Fibroblast of lung (primary cell): ENCODE measurements at places on chromosomes 2 and 18.

- DNase-seq = no peak
These were observed 177.3 kb upstream of the ST6GAL2 start for GRCh38 chr2:107063228-107063627.

- DNase-seq = no peak
These were observed 447.0 kb downstream of the SOX11 start for GRCh38 chr2:6139142-6139541.

GRCh38 chr2:36607947-36608346, 10.0 kb upstream of the FEZ2 start:
- peak; percentile 3 for DNase-seq

DNA sequence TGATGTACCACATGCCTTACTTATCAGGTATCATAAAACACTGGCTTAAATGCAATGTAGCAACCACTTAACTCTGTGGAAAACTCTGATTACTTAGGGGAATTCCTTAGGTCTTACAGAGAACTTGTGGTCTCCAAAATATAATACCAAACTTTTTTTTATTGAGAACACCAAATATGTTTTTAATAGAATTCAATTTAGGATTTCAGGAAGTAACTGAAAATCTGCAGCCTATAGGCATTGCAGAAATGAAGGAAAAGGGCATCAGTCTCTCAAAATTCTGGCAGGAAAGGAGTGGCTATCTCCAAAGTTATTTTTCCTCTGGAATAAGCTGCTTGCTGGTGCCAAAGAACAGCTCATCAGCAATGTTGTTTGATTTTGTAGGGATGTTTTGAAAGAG, 105.3 kb upstream of the UGP2 start:
- peak; percentile 70 for DNase-seq

GRCh38 chr2:159938395-159938794, 124.0 kb downstream of the PLA2R1 start:
- no peak for DNase-seq

- DNase-seq = peak; percentile 30
These were observed 11.6 kb downstream of the ITGA4 start for GRCh38 chr2:181468811-181469210.

GRCh38 chr2:20539776-20540586, 93.1 kb downstream of the RHOB start:
- DNase-seq = peak; percentile 14

- DNase-seq = no peak
These were observed 67.8 kb downstream of the TTC32 start for GRCh38 chr2:19833978-19834377.

GRCh38 chr18:29494371-29494770, 1317.4 kb upstream of the CDH2 start:
- no peak for DNase-seq

- no peak for DNase-seq
These were observed 751.4 kb upstream of the HS6ST1 start for GRCh38 chr2:129069875-129070594.

DNA sequence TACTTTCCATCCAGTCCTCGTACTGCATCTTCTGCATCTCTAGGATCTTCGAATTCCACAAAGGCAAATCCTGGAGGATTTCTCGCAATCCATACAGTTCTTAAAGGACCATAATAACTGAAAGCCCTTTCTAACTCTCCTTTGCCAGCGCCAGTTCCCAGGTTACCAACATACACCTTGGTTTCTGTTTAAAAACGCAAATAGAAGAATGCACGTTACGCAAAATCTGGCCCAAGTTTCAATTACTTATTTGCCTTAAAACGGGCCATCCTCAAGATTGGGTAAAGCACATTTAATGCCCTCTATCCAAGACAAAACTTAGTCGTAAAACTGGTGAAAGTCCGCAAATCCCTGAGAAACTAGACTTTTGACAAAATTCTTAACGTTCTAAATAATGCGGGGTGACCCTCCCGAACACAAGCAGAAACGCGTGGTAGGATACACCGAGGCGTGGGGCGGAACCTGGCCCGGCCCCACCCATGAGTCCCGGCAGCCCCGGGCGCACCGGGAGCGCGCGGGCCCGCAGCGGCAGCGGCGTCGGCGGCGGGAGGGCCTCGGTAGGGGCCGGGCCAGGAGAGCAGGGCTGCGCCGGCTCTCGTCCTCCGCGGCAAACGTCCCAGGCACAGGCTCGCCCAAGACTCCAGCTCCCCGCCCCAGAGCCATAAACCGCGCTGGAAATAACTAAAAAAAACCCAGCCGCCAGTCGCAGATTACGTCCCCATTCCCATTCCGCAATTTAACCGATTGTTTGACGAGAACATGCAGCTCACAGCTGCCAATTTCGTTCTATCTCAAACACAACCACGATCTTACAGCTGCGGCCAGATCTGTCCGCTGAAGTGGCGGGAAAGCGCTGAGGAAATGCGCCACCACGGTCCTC, 910 bp downstream of the SRSF7 start:
- peak; percentile 40 for DNase-seq

GRCh38 chr2:71235930-71236587, 9.2 kb upstream of the PAIP2B start:
- DNase-seq = no peak

DNA sequence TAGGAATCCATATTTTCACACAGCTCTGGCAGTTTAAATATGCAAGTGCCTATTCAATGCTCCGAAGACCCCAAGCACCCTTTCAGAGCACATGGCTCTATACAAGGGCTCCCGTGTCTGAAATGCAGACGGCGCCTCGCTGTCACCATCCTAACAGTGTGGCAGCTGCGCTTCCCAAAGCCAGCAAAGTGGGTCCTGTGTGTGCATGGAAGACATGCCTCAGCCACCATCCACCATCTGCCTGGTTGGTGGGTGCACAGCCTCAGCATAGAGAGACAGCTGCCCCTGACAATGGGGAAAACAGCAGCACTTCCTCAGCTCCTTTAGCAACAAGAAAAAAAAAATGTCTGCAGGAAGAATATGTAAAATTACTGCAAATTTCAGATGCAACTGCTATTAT, 218.1 kb downstream of the SP3 start:
- no peak for DNase-seq

GRCh38 chr18:50638016-50638883, 78.4 kb downstream of the MAPK4 start:
- DNase-seq = no peak

DNA sequence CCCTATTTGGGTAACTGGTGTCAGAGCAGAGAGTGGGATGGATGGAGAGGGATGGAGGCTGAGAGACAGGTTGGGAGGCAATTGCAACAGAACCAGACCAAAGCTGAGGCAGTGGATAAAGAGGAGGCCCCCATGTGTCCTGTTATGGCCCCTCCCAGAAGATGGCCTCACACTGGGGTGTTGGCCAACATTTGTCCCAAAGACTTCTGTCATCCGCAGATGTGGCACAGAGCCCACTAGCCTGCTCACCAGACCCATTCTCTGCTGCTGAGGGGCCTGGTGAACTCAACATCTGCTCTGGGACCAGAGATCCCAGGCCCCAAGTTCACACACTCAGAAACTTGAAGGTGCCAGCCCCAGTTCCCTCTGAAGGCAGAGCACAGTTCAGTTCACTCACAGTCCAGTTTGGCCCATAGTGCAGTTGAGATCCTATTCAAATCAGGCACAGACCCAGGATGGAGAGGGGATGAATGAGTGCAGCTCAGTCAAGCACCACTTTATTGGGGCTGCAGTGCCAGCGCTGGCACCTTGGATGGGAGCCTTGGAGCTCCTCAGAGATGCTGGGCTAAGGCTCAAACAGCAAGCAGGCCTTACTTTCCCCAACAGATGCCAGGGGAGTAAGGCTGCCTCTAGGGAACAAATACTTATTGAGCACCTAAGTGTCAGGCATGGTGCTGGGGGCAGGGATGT, 189.2 kb downstream of the ZBTB7C start:
- DNase-seq = no peak

- DNase-seq = peak; percentile 11
These were observed 695.3 kb downstream of the SATB2 start for GRCh38 chr2:198762441-198762840.

DNA sequence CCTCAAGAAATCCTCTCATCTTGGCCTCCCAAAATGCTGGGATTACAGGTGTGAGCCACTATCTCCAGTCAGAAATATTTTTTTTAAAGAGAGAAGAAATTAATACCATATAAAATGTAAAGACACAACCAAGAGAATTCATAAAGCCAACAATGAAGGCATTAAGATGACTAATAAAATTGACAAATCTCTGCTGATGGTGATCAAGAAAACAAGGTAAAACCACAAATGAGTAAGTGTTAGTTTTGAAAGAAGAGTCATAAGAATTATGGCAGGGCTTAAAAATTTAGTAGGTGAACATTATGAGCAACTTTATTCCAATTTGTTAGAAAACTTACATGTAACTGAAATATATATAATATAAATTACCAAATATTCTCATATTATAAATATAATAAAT, 752.8 kb upstream of the CELF4 start:
- DNase-seq = no peak

DNA sequence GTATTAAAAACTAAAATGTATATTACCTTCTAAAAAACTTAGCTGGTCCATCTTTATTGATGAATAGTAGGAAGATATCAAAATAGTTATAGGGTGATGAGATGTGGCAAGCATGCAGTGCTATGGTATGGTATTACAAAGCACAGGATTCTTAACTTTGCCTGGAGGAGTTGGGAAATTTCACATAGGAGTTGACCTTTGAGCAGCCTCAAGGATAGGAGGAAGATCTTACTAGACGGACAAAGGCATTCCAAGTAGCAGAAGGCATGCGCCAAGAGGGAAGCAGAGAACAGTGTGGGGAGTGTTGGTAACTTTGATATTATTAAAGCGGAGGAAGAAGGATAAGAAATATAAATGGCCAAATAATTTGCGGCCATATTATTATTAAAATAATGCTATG, 60.0 kb downstream of the TTC21B start:
- no peak for DNase-seq

GRCh38 chr2:100285691-100286090, 36.6 kb downstream of the LONRF2 start:
- peak; percentile 91 for DNase-seq

GRCh38 chr18:48780201-48780912, 170.4 kb downstream of the SMAD7 start:
- peak; percentile 61 for DNase-seq

DNA sequence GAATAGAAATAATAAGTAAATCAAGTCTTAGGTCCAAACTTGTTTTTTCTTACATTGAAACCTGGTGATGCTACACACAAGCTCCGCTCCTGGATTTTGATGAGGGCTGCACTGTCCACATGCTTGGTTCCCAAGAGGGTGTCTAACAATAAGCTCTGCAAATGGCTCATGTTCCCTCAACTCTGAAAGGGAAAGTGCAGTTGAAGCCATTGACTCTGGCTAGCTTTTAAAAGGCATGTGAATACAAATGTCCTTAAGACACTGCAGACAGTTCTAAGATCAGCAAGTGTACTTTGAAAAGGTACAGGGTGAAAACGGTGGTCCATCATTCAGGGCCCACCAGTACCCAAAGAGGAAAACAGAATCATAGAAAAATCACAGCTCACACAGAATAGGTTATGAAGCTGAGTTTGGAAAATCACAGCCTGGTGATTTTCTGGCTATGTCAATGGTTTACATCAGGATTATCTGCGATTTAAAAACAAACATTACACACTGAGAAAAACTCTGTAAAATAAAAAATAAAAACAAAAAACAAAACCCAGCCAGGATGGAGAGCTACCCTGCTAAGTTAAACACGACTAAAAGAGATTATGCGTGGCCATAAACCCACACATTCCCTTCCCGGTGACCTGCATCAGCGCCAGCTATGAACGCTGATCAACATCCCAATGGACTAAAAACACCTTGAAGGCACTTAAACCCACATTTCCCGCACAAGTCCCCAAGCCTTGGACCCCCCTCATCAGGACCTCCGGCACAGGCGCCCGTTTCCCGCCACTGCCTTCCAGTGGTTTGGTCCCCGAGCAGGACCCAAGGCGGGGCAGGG, 554 bp downstream of the PFN4 start:
- DNase-seq = no peak

- DNase-seq = peak; percentile 23
These were observed 616 bp downstream of the EML6 start for GRCh38 chr2:54723996-54724559.

DNA sequence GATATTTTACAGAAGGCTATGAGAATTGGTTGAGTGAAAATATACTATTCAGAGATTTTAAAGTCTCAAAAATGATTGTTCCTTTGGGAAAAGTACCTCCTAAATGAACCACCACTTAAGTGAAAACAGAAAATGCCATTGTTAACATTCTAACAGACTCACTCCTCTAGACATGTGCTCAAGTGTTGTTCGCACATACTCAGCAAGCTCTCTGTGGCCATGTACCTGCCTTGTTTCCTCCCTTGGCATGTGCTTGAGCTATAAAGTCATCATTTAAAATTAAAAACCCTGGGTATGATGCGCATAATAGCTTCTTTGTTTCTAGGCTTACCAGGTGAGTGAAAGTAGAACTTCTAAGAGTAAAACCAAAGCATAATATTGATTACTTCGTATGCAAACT, 343.2 kb upstream of the VRK2 start:
- no peak for DNase-seq

DNA sequence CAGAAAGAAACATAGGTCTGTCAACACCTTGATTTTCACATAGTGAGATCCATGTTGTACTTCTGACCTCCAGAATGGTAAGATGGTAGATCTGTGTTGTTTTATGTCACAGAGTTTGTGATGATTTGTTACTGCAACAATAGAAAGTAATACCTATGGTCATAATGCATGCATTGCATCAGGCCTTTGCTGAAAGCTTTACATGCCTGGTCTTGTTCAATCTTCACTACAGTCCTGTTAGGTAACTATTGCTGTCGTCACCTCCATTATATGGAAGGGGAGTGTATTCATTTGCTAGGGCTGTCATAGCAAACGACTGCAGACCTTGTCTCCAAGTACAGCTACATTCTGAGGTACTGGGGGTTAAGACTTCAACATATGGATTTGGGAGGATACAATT, 243.5 kb downstream of the ANAPC1 start:
- no peak for DNase-seq

GRCh38 chr2:26008851-26009566, 24.9 kb upstream of the RAB10 start:
- DNase-seq = peak; percentile 49

GRCh38 chr2:20146401-20146800, 78.5 kb downstream of the SDC1 start:
- DNase-seq = peak; percentile 76

- DNase-seq = no peak
These were observed 118.9 kb upstream of the ARL5A start for GRCh38 chr2:151946899-151947812.

- no peak for DNase-seq
These were observed 99.3 kb upstream of the FZD5 start for GRCh38 chr2:207868855-207869596.

DNA sequence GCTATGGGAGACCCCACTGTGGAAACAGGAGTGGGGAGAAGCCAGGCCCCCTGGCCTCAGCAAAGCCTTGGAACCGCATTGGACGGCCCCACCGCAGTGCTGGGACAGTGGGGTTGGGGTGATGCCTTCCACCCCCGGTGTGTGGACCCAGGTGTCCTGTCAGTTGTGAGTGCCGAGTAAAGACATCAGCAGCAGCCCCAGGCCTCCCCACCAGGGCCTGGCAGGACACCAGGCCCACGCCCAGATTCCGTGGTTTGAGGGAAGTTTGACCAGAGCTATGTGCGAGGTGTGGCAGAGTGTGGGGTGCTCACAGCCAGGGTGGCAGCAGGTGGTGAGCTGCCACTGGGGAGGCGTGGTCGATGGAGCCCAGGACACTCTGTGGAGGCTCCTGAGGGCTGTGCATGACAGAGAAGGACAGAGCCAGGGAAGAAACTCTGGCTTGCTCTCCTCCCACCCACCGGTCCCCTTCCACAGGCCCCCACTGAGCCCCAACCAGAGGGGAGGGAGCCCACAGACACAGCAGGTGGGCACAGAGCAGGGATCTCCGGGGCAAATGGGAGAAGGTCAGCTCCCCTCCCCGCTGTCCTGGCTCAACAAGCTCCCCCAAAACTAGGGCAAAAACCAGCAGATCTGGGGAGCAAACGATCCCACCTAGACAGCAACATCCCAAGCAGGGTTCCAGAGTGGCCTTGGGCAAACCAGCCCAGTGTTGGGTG, 69.1 kb downstream of the TWIST2 start:
- peak; percentile 46 for DNase-seq
